Immature natural killer cell (primary cell): ENCODE measurements at places on chromosomes 1 and 21.

- DNase-seq = no peak
- H3K36me3 ChIP-seq = no peaks in the 10 kb centered on the region
- no peak overlapping the region for H3K4me3 ChIP-seq
These were observed 36.7 kb upstream of the RASAL2 start for GRCh38 chr1:178057141-178057765.

DNA sequence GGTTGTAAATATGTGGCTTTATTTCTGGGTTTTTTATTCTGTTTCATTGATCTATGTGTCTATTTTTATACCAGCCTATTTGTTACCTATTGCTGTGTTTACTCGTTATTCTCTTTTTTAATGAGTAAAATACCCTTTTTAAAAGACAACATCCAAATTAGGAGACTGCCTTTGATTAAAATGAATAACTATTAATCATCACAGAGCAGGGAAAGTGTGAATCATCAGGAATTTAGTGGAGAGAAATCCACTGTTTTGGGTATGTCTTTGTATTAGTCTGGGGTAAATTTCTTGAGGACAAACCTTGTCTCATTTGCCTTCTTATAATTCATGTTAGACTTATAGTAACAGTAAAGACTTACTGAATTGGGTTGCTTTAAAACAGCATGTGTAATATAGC lies 12.1 kb downstream of the DISC1 start:
- H3K36me3 ChIP-seq = no peaks in the 10 kb centered on the region
- no peak for DNase-seq
- H3K4me1 ChIP-seq = peaks cover 9% of the 10 kb centered on the region
- no peak overlapping the region for H3K4me3 ChIP-seq
- no peak overlapping the region for H3K27ac ChIP-seq

GRCh38 chr1:77394166-77394565 lies 112.3 kb downstream of the AK5 start:
- no peaks in the 10 kb centered on the region for H3K4me1 ChIP-seq
- no peak overlapping the region for H3K27ac ChIP-seq
- no peak overlapping the region for H3K4me3 ChIP-seq

- H3K27ac ChIP-seq = no peak overlapping the region
- H3K4me3 ChIP-seq = no peak overlapping the region
- peaks cover 8% of the 10 kb centered on the region for H3K27me3 ChIP-seq
- no peak for DNase-seq
These were observed 40.9 kb upstream of the SLC6A9 start for GRCh38 chr1:44072204-44072603.

DNA sequence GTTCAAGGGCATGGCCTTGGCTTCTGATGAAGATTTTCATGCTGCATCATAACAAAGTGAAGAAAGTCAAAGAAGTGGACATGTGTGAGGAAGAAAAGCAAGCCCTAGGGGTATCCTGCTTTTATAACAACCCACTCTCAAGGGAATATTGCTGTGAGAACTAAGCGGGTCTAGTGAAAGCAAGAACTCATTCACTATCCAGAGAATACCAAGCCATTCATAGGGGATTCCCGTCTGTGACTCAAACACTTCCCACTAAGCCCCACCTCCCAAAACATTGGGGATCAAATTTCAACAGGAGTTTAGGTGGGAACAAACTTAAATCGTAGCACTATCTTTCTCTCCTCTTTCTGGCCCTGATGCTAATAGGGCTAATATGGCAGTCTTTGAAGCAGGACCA lies 98.5 kb upstream of the CTTNBP2NL start:
- no peaks in the 10 kb centered on the region for H3K4me1 ChIP-seq
- no peaks in the 10 kb centered on the region for H3K36me3 ChIP-seq
- peaks cover 2% of the 10 kb centered on the region for H3K27me3 ChIP-seq
- no peak for DNase-seq
- no peak overlapping the region for H3K4me3 ChIP-seq

DNA sequence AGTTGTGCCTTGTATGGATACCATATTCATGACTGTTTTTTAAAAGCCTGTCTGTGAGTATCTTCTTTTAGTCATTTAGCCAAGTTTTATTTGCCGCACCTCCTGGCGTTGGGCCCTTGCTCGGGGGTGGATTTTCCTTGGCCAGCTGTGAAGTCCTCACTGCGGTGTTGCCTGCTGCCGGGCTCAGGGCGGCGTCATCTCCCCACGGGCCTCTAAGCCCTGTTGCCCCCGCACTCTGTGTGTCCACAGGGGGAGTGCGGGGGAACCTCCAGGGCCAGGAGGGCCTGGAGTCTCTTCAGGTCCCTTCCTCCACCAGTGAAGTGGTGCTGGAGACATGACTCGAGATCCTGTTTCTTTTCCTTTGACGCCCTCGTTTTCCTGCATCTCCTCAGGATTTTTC lies 65.8 kb upstream of the DIP2A start:
- H3K4me1 ChIP-seq = peaks cover 23% of the 10 kb centered on the region
- H3K27me3 ChIP-seq = peaks cover 4% of the 10 kb centered on the region
- H3K4me3 ChIP-seq = peak overlapping the region; percentile 3
- H3K27ac ChIP-seq = peak overlapping the region; percentile 88
- no peak for DNase-seq

DNA sequence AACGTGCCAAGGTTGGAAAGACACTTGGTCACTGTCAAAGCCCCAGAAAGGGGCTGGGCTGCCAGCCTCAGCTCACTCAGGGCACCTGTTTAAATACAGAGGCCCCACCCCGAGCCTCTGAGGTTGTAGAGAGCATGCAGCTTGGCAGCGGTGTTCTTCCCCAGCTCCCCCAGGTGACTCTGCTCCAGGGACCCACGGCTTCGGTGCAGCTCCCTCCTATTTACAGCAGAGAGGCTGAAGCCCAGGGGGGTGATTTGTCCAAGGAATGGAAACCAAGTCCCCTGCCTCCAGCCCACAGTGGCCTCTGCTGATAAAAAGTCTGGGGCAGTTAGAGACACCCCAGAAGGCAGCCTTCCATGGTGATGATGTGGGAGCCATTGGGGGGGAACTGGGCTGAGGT lies 9.1 kb upstream of the C1QA start:
- H3K4me1 ChIP-seq = no peaks in the 10 kb centered on the region
- no peaks in the 10 kb centered on the region for H3K36me3 ChIP-seq
- H3K4me3 ChIP-seq = no peak overlapping the region
- DNase-seq = no peak
- H3K27me3 ChIP-seq = peaks cover 4% of the 10 kb centered on the region

DNA sequence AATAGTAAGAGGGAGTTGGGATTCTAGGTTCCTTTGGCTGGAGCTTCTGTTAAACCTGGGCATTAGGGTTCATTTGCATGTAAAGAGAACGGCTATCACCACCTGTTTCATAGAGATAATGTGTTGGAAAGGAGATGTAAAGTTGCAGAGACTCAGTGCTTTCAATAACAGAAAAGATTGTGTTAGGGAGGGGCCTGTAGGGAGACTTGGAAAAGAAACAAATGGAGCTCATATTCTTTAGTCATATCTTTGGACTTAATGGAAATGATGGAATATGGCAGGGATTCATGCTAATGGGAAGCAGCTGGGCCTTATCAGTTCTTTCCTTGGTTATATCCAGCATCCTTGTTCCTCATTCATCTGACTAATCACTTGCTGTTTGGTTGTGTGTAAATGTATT lies 144.9 kb downstream of the CD247 start:
- no peak for DNase-seq
- no peaks in the 10 kb centered on the region for H3K27me3 ChIP-seq
- no peak overlapping the region for H3K27ac ChIP-seq
- H3K4me1 ChIP-seq = no peaks in the 10 kb centered on the region
- H3K36me3 ChIP-seq = peaks cover 13% of the 10 kb centered on the region

- H3K4me1 ChIP-seq = peaks cover 26% of the 10 kb centered on the region
- H3K27me3 ChIP-seq = peaks cover 3% of the 10 kb centered on the region
- H3K27ac ChIP-seq = peak overlapping the region; percentile 37
- no peak for DNase-seq
These were observed 37.0 kb downstream of the ELK4 start for GRCh38 chr1:205594846-205595245.

DNA sequence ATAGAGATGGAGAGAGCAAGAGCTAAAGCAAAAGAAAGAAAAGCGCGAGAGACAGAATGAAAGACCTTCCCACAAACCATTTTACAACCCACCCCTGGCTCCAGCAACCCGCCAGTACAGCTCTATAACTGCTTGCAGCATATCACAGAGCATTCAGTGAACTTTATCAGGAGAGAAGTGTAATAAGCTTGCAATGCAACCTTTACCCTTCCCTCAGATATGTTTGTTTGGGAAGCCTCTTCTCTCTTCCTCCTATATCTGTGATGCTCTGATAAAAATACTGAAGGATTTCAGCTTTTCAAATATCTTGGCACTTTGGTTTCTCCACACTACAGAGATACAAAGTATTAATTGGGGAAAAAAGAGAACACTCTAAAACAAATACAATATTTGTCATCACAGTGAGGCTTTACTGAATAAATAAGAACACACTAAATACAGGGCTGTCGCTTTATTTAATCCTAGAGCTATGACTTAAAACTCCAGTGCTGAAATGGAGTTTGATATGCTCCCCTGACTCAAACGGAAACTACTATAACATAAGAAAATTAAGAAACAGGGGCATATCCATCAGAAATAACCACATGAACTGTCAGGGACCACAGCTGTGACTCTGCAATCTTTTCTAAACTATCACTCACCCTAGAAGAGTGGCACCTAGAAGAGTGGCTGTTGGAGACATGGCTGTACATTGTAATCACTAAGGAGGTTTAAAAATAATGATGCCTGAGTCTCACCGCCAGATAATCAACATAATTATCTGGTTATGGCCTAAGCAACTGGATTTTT lies 6.7 kb downstream of the CRP start:
- no peaks in the 10 kb centered on the region for H3K36me3 ChIP-seq
- no peak overlapping the region for H3K27ac ChIP-seq
- no peak overlapping the region for H3K4me3 ChIP-seq
- DNase-seq = no peak
- peaks cover 3% of the 10 kb centered on the region for H3K27me3 ChIP-seq
- H3K4me1 ChIP-seq = no peaks in the 10 kb centered on the region

- no peak for DNase-seq
- no peak overlapping the region for H3K27ac ChIP-seq
- H3K36me3 ChIP-seq = peaks cover 28% of the 10 kb centered on the region
- H3K27me3 ChIP-seq = no peaks in the 10 kb centered on the region
These were observed 10.1 kb downstream of the FMO5 start for GRCh38 chr1:147214842-147215539.

DNA sequence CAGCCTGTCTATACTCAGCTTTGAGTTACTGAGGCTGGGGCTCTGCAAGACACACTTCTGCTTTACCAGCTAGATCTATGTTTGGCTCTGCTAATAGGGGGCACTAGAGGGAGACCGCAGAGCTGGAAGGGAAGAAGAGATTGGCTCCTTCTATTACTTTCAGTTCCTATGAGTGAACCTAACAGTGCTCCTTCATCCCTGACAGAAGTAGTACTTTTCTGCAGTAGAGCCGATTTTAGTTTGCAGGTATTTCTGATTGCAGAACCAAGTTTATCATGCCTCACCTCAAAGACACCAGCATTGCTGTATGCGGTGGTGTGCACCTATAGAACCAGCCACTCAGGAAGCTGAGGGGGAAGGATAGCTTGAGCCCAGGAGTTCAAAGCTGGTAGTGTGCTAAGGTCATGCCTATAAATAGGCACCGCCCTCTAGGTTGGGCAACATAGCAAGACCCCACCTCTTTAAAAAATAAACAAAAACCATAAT lies 5.7 kb upstream of the ZDHHC18 start:
- peak overlapping the region; percentile 83 for H3K4me3 ChIP-seq
- no peaks in the 10 kb centered on the region for H3K36me3 ChIP-seq
- peaks cover 17% of the 10 kb centered on the region for H3K4me1 ChIP-seq
- H3K27me3 ChIP-seq = no peaks in the 10 kb centered on the region
- DNase-seq = peak; percentile 54

DNA sequence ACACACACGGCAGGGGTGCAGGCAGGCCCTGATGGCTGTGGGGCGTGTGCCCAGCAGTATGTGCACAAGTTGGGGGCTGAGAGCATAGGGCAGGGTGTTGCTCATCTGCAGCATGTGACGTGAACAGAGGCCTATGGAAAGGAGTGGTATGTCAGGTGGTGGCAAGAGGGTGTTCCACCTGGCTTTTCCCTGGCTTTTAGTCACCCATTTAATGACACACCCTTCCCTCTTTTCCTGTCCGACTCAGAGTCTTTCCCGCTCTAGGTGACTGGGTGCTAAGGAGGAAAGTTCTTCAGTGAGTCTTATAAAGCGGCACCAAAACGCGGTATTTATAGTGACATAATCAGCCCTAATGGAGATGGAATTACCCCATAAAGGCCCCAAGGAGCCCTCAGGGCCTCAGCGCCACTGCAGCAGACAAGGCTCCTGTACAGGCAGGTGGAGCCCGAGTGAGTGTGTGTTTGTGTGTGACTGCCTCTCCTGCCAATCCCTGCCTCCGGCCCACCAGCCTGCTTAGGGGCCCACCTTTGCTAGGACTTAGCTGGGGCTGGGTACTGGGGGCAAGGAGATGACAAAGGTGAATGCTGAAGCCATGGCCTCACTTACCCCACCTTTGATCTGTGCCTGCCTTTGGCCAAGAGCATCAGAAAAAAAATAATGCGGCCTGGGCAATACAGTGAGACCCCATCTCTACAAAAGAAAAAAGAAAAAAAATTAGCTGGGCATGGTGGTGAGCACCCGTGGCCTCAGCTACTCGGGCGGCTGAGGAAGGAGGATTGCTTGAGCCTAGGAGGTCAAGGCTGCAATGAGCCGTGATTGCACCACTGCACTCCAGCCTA lies 3.3 kb upstream of the EPHA2 start:
- H3K36me3 ChIP-seq = no peaks in the 10 kb centered on the region
- H3K27ac ChIP-seq = no peak overlapping the region
- H3K4me1 ChIP-seq = peaks cover 38% of the 10 kb centered on the region

- H3K4me3 ChIP-seq = no peak overlapping the region
- DNase-seq = no peak
- H3K36me3 ChIP-seq = no peaks in the 10 kb centered on the region
- H3K4me1 ChIP-seq = no peaks in the 10 kb centered on the region
These were observed 3.4 kb downstream of the CAPN9 start for GRCh38 chr1:230750576-230750975.

- H3K4me3 ChIP-seq = no peak overlapping the region
- no peak for DNase-seq
- H3K4me1 ChIP-seq = peaks cover 3% of the 10 kb centered on the region
- H3K27me3 ChIP-seq = peaks cover 4% of the 10 kb centered on the region
- H3K36me3 ChIP-seq = no peaks in the 10 kb centered on the region
- no peak overlapping the region for H3K27ac ChIP-seq
These were observed 60.6 kb downstream of the AK4 start for GRCh38 chr1:65208563-65208973.

GRCh38 chr1:75471252-75471651 lies 139.7 kb downstream of the SLC44A5 start:
- no peaks in the 10 kb centered on the region for H3K27me3 ChIP-seq
- no peak for DNase-seq
- no peaks in the 10 kb centered on the region for H3K36me3 ChIP-seq
